ENCODE measurements at places on chromosomes 1 and 21. TPM values are rescaled to one million over a fixed set of nuclear protein-coding genes. Genes with fewer than 3 reads are reported as not detected.

GRCh38 chr1:203172184-203173010 lies 3.2 kb downstream of the MYBPH start:
- DNase-seq: peak; percentile 49

The OPTC gene
- not detected for polyA plus RNA-seq

DNA sequence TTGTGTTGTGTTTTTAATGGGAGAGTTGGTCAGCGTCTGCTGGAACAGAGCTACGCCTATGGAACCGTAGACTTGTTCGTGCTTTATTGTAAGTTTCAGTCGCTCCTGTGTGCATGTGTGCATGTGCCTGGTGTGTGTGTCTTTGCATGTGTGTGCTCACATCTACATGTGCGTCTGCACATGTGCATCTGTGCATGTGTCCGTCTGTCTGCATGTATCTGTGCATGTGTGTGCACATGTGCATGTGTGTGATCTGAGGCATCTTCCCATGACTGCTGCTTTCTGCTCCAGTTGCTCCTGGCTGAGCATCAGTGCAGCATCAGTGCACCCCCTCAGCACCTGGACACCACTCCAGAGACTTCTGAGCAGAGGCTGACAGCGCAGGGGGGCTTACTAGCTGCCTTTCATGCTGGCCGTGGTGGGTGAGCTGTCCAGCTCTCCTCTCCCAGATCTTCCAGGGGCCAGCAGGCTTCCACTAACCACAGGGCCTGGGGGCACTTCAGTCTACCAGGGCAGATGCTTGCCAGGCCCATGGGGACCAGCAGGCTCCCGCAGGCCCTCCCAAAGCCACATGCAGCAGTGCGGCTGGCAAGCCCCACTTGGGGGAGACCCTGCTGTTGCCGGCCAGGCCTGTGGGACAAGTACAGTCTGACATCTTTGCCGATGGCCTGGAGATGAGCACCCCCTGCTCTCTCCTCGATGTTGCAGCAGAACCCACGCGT lies 47.8 kb upstream of the PCBP3 start:
- DNase-seq: no peak

The CCDC17 gene
- 3.0 TPM for polyA plus RNA-seq

DNA sequence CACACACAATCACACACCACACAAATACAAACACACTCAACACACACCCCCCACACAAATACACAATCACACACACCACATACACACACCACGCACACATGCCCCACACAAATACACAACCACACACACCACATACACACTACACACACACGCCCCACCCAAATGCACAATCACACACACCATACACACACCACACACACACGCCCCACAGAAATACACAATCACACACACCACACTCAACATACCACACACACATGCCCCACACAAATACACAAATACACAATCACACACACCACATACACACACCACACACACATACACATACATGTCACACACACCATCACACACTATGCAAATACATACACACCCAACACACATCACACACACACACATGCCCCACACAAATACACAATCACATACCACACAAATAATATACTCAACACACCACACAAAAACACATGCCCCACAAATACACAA lies 50.2 kb downstream of the PRDM15 start:
- DNase-seq: no peak

DNA sequence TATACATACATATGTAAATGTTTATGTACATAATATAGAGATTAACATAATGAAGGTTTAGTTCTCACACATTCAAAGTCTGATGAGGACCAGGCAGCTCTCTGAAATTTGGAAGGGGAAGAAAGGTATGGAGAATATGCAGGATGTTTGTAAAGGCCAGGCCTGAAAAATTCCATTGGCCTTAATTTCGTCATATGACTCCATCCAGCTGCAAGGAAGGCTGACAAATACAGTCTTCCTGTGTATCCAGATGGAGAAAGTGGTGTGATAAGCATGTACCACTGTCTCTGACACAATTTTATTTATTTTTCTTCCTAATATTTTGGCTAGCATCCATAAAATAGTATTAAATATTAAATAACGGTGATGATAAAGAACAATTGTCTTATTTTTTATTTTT lies 6.3 kb upstream of the SGIP1 start:
- DNase-seq: no peak

The NHLH1 gene
- polyA plus RNA-seq: 0.27 TPM

GRCh38 chr1:1356796-1357401 lies 1.5 kb downstream of the MXRA8 start:
- DNase-seq: no peak

GRCh38 chr1:247378334-247379073 lies 37.5 kb upstream of the NLRP3 start:
- no peak for DNase-seq

- DNase-seq: no peak
These were observed 2.9 kb upstream of the GPR25 start for GRCh38 chr1:200869753-200870391.

DNA sequence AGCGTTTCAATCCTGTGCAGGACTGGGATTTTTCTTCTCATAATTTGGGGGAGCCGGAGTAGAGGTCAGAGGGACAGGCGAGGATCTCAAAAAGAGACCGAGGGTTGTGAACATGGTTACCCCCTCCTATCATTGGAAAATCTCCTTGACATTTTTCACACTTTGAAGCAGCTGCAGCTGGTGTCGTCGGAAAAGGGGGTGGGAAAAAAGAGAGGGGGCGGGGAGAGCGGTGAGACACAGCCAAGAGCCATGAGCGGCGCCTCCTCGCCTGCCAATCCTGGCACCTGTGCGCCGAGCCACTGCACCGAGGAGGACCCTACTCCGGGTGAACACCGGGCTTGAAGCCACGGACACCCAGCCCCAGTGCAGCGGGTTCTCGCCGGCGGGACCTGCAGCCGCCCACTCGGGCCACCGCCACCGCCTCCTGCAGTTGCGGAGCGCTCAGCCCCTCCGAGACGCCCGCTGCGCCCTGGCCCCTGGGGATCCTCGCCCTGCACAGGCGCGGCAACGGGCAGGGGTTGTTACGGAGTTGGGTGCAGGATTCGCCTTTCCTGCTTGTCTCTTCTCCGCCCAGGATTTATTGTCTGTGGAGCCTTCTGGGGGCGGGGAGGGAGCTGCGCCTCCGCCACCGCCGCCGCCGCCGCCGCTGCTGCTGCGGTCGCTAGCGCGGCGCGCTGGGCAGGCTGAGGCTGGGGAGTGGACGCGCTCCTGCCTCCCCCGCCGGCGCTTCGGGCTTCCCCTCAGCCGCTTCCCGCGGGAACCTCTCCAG lies at the start of gene LRRC7:
Gene LRRC7, plus strand, starts transcription at position 271 of the 769 bp plus-strand sequence. CDS start 718 bp downstream, outside the sequence.
- peak; percentile 68 for DNase-seq

The PER3 gene
- 11.0 TPM for polyA plus RNA-seq

DNA sequence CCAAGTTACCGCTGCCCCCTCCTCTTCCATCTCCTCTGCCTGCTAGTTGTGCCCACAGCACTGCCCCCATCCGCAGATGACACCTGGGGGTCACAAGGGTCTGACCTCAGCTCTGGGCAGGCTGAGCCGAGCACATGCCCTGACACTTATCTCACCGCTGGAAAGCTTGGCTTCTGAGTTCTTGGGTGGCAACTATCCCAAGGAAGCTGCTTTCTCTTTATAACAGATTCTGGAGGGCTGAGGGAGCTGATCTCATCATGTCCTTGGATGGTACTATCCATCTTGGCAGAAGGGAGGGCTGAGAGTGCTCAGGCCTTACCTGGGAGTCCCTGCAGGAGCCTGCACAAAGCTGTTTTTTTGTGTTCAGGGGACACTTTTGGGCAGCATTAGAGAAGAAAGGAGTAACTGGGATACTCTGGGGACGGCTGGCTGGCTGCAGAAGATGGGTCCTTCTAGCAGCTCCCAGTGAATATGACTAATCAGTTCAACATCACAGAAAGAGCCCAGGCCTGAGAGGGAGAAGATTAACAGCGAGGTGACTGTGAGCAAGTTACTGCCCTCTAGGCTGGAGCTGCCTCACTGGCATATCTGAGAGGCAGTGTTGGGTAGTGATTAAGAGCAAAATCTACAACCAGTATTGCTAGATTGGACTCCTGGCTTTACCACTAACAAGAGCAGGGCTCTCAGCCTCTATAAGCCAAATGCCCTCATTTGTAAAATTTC lies 71.6 kb downstream of the PLXNA2 start:
- no peak for DNase-seq

- peak; percentile 66 for DNase-seq
These were observed 88.3 kb downstream of the COL24A1 start for GRCh38 chr1:86068271-86068721.

The UBR4 gene
- polyA plus RNA-seq: 83.3 TPM

DNA sequence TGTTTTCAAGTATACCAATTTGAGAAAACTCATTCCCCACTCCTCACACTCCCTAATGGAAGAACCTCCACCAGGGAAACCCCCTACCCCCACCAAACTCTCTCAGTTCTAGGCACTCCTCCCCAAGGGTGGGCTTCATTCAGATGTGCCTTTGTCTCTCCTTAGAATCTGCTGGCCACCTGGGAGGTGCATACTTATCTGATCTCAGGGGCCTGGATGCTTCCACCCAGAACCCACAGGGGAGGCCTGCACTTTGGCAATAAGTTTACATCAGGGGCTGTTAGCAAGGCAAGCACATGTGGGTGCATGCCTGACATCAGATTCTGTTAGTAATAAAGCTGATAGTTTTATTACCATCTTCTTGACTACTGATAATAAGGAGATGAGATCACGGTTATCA lies 32.5 kb upstream of the SLAMF9 start:
- no peak for DNase-seq

Measured in muscle of back (tissue), 13 donors.